Muscle of back (tissue), 13 donors: ENCODE measurements at places on chromosomes 6 and 20.

DNA sequence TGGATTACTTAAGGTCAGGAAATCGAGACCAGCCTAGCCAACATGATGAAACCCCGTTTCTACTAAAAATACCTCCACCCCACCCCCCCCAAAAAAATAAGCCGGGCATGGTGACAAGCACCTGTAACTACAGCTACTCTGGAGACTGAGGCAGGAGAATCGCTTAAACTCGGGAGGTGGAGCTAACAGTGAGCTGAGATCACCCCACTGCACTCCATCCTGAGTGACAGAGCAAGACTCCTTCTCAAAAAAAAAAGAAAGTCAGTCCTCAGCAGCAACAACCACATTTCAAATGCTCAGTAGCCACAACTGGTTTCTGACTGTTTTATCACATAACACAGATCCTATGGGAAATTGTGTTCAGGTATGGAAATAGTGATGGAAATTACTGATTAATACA is 135.3 kb downstream of the HFE start:
- no peak for DNase-seq

GRCh38 chr6:167125410-167125809 is 2.5 kb downstream of the CCR6 start:
- no peak for DNase-seq

GRCh38 chr6:1107578-1107977 is 204.3 kb upstream of the FOXQ1 start:
- DNase-seq: no peak

DNA sequence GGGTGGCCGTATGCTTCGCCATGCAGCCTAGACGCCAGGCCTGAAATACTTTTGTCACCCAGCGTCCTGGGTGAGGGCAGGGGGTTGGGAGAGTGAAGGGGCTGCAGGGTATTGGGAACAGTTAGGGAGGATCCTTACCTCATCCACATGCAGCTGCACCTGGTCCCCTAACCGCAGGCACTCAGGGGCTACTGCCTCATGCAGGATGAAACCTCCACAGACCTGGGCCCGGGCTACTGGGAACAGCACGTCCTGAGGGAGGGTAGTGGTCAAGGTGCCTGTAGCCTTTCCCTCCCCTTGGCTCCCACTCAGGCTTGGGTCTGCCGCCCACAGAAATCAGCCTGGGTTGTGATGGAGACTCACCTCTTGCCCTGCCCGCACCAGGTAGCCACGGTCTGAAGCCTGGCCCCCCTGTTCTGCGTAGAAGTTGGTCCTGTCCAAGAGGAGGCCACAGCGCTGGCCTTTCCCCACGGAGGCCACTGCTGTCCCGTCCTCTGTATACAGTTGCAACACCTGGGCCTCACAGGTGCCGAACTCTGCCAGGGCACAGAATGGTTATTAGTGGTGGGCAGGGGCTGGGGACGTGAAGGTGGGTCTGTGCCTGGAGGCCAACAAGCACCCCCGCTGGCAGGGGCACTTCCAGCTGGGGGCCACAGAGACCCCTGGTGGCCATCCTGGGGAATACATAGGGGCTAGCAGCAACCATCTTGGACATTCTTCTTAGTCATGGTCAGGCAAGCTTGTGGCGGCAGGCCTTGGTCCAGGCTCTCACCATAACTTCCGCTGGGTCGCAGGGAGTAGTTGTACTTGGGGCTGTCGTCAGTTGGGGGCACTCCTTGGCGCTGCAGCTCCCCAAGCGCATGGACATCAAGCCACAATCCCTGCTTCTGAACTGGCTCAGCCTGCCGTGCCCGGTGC is 8.6 kb downstream of the AARS2 start:
- peak; percentile 37 for DNase-seq

- no peak for DNase-seq
Measured at GRCh38 chr6:128509709-128510108, 10.7 kb downstream of the PTPRK start.

DNA sequence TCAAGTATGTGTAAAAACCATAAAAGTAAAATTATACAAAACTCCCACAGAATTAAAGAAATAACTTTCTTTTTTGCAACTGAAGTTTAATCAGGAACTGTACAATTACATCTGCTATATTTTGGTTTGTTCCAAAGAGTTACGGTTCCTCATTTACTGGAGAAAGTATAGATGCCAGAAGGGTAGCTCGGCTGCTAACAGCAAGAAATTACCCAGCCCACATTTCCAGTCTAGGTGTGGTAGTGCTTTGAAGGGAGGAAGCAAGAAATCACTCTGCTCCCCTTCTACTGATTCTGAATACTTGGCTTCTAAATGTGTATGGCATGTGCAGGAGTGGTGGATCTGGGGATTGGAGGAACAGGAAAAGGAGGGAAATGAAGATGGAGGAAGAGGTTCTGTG is 441.3 kb downstream of the CDC5L start:
- DNase-seq: no peak

DNA sequence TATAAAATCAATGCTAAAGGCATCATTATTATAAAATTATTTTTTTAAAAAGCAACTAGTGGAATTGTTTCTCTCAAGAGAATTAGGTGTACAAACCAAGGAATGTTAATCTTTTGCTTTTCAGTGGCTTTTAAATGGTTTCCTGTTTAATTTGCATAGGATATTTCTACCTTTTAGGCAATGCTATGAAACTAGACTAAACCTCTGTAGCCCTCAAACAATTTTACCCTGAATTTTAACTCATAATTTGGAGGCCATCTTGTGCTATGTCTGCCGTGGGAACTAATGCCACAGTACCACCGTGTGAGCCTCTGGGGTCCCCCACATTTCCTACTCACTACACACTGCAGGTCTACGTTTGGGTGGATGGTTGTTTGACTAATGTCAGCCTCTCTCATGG is 20.6 kb downstream of the PHACTR2 start:
- DNase-seq: no peak

GRCh38 chr6:105644073-105644489 is 241.2 kb upstream of the PREP start:
- no peak for DNase-seq

DNA sequence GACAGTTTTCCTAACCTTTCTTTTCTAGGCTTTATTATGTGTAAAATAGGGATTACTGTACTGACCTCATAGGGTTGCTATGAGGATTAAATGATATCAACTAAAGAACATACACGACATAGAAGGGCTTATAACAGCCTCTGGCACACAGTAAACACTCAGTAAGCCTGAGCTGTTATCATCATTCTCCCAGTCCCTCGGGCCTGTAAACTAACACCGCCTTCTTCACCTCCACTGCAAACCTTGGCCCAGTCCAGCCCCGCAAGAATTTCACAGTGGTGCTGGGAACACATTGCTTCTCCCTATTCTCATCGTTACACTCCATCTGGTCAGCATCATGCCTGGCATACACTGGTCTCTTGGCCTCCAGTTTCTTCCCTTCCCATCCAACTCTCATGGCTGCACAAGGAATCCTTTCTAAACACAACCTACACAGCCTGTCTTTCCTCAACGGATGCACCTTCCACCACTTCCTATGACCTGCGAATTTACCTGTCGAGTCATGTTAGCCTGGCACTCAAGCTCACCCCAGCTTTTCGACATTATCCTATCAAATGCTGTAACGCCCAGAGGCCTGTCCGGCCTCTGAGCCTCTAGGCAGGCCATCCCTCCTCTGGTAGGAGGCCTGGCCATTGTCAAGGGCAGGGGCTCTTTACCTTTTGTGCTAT is 92.1 kb downstream of the FYN start:
- no peak for DNase-seq
